ENCODE measurements at places on chromosomes 3 and 15.
A peak's percentile ranks its signal among the peaks of the same experiment; 100 is the strongest.

GRCh38 chr15:68400066-68400456 lies 31.9 kb downstream of the ITGA11 start:
- no peak overlapping the region for H3K27ac ChIP-seq
- H3K4me1 ChIP-seq, result no peaks in the 10 kb centered on the region
- no peaks in the 10 kb centered on the region for H3K27me3 ChIP-seq
- no peak for DNase-seq

DNA sequence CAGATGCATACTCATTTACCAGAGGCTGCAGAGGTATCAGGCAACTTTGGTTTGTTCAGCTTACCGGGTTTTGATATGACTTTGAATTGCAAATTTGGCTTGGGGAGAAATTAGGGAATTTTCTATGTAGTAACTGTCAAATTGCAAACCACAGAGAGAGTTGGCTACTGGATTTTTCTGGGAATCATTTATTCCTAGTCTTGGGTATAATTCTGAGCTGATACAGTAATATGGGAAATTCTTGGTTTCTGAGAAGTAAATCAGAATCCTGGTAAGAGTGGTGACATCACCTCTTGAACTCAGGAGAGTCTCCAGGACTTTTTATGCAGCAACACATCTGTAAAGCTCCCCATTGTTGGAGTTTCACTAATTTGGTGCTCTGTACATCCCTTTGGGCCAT lies 39.0 kb downstream of the GAP43 start:
- no peak for DNase-seq
- H3K4me1 ChIP-seq, result peaks cover 28% of the 10 kb centered on the region
- H3K4me3 ChIP-seq, result no peak overlapping the region
- H3K27ac ChIP-seq, result no peak overlapping the region
- H3K27me3 ChIP-seq, result no peaks in the 10 kb centered on the region

DNA sequence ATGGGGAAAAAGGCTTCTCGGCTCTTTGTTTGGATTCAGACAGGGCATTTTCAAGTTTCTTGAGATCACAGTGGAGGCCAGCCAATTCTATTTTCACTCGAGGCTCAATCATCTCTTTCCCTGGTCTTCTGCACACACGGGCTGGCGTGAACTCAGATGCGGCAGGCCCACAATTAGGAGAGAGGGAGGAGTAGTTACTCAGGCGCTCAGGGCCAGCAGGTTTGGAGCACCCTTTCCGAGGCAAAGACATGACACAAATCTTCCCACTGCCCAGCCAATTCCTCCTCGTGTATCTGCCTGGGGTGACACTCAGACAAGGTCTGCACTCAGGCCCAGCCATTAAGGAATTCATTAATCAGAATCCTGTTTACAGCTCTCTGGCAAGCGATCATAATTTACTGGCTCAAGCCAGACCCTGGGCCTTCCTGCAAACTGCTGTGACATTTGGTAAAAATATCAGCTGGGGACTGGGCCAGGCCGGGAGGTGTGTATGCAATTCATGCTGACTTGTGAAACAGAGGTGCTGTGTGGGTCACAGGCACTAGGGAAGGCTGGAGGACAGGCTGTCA lies 68.1 kb upstream of the TLE3 start:
- no peaks in the 10 kb centered on the region for H3K27me3 ChIP-seq
- H3K4me3 ChIP-seq, result no peak overlapping the region
- H3K36me3 ChIP-seq, result no peaks in the 10 kb centered on the region

- H3K27me3 ChIP-seq, result no peaks in the 10 kb centered on the region
- no peaks in the 10 kb centered on the region for H3K36me3 ChIP-seq
- H3K4me1 ChIP-seq, result no peaks in the 10 kb centered on the region
- H3K27ac ChIP-seq, result no peak overlapping the region
- no peak overlapping the region for H3K4me3 ChIP-seq
Measured at GRCh38 chr15:51253366-51253765, 85.0 kb downstream of the CYP19A1 start.

GRCh38 chr3:74613521-74614106 lies 845 bp downstream of the CNTN3 start:
- H3K4me1 ChIP-seq, result peaks cover 15% of the 10 kb centered on the region
- H3K27me3 ChIP-seq, result no peaks in the 10 kb centered on the region
- H3K27ac ChIP-seq, result no peak overlapping the region
- H3K36me3 ChIP-seq, result no peaks in the 10 kb centered on the region

DNA sequence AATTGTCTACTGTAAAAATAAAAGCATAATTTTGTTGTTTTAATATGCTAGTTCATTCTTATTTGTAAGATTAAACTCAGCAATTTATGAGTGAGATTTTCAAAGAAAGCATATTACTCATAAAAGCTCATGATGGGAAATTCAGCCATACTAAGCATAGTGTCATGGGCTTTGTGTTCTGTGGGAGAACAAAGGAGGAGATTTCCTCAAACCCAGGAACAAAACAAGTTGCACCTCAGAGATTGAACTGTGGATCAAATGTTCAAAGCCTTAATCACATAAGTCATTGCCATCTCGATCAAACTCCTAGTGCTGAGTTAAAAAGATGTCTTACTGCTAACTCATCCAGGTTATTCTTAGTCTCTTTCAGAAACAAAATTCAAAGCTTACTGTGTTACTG lies 85.6 kb upstream of the PDZRN3 start:
- H3K27me3 ChIP-seq, result no peaks in the 10 kb centered on the region
- no peak for DNase-seq
- H3K4me1 ChIP-seq, result no peaks in the 10 kb centered on the region
- H3K27ac ChIP-seq, result no peak overlapping the region
- H3K4me3 ChIP-seq, result no peak overlapping the region
- H3K36me3 ChIP-seq, result no peaks in the 10 kb centered on the region

DNA sequence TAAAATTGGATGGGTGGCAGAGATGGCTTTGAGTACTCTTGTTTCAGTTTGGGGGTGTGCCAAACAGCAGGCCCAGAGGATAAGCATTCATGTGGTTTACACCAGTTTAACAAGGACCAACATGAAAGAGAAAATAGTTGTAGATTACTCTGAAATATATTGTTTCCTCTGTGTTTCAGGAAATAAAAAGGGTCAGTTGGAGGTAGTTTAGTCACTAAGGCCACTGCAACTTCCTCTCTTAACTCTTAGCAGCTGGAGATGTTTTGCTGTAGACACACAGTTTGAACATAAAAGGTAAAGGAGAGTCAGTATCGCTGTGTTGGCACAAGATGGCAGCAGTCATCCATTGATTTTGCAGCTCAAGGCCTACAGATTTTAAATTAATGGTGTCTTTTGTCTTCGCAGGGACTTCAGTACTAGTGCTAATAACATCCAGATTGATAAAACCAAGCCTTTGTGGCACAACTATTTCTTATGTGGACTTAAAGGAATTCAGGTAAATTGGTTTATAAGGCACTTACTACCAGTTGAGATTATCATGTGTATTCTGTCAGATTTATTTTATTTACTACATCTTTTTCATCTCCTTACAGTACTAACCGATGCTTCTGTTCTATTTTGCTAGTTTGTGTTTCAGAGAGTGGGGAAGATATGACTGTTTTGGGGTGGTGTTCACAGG lies 65.5 kb downstream of the GALK2 start:
- DNase-seq, result peak; percentile 84
- H3K27me3 ChIP-seq, result no peaks in the 10 kb centered on the region
- H3K27ac ChIP-seq, result no peak overlapping the region
- peaks cover 4% of the 10 kb centered on the region for H3K36me3 ChIP-seq

Data from A673 (cell line).